ENCODE measurements at places on chromosomes 11 and 22. TPM values are rescaled to one million over a fixed set of nuclear protein-coding genes. Genes with fewer than 3 reads are reported as not detected.

Gene ATP6V1E1
- total RNA-seq: 128 TPM

DNA sequence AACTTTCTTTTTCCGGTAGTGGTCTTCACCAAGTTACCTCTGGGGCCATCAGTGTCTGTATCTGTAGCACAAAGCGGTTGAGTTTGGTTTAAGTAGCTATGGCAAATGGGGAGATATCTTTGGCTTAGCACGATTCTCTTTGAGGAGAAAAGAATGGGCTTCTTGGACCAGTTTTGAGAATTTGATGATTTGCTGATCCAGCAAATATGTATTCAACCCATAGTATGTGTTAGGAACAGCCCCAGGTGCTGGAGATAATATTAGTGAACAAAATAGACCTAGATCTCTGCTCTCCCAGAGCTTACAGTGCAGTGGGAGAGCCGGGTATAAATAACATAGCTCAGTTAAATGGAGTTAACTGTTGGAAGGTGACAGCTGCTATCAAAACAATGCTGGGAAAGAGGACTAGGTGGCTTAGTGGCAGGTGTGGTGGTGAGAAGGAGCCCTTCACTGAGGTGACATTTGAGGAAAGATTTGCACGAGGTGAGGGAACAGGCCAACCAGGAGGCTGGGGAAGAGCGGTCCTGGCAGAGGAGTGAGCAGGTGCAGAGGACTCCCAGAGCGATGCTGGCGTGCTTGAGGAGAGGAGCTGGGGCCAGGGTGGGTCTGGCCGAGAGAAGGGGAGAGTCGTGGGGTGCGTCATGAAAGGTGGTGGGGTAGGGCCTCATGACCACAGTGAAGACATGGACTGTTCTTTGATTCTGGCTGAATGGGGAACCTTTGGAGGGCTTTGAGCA lies 5.0 kb downstream of the TBC1D22A start:
- H3K27me3 ChIP-seq: no peaks in the 10 kb centered on the region
- DNase-seq: no peak
- no peak overlapping the region for H3K4me3 ChIP-seq
- no peaks in the 10 kb centered on the region for H3K36me3 ChIP-seq
- H3K27ac ChIP-seq: no peak overlapping the region
- H3K4me1 ChIP-seq: peaks cover 4% of the 10 kb centered on the region

Gene CTR9
- 40.0 TPM for total RNA-seq

- peaks cover 40% of the 10 kb centered on the region for H3K4me1 ChIP-seq
- H3K36me3 ChIP-seq: no peaks in the 10 kb centered on the region
- no peaks in the 10 kb centered on the region for H3K27me3 ChIP-seq
- H3K4me3 ChIP-seq: no peak overlapping the region
These were observed 24.4 kb upstream of the CBX7 start for GRCh38 chr22:39176714-39177455.

Gene EHF
- total RNA-seq: 144 TPM

Measured in lung (tissue), 17 donors.